ENCODE measurements at places on chromosomes 11 and 22.

- no peak for DNase-seq
Observed at GRCh38 chr11:39461066-39461465, 1998.4 kb downstream of the LRRC4C start.

GRCh38 chr11:86737737-86738136 lies 62.6 kb upstream of the PRSS23 start:
- no peak for DNase-seq

DNA sequence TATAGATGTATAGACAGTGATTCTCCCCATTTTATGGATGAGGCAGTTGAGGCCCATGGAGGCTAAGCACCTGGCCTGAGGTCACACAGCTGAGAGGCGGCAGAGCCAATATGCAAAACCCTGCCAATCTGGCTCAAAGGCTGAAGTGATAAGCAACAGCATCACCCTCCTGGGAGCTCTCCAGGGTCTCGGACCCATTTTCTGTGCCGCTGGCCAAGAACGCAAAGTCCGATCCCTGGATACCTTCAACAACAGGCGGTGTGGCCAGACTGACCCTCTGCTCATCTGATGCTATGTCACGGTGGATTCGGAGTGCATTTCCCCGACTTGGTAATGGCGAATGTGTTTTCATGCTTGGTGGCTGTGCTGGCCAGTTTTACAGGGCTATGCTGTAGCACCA lies 595.0 kb downstream of the TBC1D22A start:
- no peak for DNase-seq

GRCh38 chr11:126897430-126897829 lies 103.1 kb downstream of the KIRREL3 start:
- DNase-seq = no peak

DNA sequence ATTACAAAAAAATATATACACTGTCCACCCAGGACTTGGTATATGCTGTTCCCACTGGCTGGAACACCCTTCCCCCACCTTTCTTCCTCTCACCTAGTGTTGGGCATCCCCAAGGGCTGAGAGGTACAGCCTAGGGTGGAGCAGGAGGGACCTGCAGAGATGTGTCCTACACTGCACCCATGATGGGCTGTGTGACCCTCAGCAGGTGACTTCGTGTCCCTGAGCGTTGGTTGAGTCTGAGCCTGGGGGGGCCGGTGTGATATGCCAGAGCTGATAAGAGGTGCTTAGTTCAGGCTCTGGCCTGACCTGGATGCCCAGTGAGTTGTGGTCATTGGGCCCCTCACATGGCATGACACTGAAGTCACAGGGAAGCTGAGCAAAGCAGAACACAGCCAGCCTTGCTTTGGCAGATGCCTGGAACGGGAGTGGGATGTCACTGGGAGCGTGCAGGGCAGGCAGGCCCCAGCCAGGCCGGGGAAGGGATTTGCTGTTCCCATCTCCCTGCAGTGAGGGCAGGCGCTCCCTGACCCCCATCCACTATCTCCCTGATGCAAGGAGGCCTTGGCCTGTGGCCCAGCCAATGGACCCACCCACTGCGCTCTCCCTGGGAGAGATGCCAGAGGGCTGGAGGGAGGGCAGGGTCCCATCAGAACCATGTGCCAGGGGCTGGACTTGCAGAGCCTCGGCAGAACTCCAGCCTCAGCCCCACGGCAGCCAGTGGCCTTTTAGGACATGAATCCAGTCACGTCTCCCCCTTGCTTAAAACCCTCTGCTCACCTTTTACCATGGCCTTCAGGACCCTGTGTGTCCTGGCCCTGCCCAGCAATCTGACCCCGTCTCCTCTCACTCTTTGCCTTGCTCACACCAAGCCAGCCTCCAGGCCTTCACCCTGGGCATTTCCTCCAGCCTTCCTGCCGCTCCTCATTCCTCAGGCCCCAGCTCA lies 138.9 kb downstream of the MN1 start:
- no peak for DNase-seq

DNA sequence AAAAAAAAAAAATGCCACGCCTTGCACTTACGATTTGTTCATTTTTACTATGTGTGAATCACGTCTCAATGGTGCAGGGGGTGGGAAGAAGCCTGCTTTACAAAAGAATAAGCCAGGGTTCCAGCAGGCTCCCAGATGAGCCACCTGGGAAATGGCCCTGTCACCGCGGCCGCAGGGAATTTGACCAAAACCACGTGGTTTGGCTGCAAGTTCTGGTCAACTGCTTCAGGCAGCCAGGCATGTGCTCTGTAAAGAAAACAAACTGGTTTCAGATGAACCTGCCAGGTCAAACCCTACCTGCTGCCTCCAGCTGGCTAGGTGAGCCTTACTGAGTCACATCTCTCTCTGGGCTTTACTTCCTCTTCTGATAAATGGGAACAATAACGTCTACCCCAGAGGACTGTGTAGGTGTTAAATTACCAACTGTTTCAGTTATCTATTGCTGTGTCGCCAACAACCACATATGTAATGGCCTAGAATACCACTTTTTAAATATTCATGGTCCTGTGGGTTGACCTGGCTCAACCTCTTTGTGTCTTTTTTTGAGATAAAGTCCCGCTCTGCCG lies 30.5 kb upstream of the GCAT start:
- no peak for DNase-seq

DNA sequence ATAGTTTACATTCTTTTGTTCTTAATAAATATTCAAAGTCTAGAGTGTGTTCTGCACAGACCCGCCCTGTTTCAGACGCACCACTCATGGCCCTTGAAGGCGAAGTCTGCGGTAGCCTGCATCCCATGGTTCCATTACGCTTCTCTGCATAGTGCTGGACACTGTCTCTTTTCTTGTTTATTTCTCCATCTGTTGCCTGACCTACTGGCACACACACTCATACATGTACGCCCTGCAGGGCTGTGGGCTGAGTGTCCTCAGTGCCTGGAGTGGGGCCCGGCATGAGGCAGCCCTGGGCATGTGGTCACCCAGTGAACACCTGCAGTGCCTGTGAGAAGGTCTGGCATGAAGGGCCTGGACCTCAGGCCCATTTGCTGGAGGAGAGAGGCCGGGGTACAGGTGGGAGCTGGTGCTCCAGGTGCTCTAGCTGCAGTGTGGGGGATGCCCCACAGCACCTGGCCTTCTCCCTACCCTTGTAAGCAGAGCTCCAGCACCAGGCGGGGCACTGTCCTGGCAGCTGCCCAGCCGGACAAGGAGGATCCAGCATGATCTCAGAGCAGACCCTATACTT lies 404.1 kb downstream of the TBC1D22A start:
- no peak for DNase-seq

GRCh38 chr11:63099555-63099954 lies 44.5 kb downstream of the SLC22A24 start:
- DNase-seq = no peak

GRCh38 chr11:131478341-131478740 lies 107.9 kb downstream of the NTM start:
- DNase-seq = no peak

DNA sequence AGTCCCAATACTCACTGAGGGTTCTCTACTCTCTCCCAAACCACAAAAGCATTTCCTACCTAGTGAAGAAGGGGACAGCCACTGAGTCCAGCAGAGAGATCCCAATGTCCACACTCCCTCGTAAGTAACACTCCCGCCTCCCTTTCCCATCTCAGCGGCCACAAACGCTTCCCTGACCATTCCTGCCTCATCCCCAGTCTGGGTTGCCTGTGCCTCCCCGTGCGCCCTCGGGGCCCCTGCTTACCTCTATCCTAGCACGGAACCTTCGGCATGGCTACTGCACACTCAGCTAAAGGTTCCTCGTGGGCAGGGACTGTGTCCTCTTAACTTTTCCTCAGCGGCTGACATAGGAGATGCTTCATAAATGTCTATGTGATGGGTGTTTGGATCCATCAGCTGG lies 1.5 kb downstream of the UPK2 start:
- no peak for DNase-seq

DNA sequence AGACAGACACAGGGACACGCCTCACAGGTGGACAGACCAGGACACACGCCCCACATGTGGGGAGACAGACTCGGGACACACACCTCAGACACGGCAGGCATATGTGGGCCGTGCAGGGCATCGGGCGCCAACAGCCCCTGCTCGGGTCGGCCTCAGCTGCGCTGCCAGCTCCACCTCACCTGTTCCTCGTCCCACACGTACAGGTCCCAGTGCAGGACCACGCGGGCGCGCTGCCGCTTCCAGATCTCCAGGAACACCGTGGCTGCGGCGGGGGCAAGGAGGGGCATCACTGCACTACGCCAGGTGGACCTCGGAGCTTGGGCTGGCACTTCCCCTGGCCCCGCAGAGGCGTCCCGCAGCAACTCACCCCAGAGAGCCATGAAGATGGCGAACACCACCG lies 12.4 kb downstream of the ANO9 start:
- no peak for DNase-seq

- DNase-seq = no peak
Observed at GRCh38 chr11:24615451-24616160, 118.8 kb downstream of the LUZP2 start.

- DNase-seq = no peak
Observed at GRCh38 chr11:121589946-121590537, 137.3 kb upstream of the SORL1-AS1 start.

- DNase-seq = no peak
Observed at GRCh38 chr11:134915212-134915611, 503.2 kb upstream of the B3GAT1 start.

DNA sequence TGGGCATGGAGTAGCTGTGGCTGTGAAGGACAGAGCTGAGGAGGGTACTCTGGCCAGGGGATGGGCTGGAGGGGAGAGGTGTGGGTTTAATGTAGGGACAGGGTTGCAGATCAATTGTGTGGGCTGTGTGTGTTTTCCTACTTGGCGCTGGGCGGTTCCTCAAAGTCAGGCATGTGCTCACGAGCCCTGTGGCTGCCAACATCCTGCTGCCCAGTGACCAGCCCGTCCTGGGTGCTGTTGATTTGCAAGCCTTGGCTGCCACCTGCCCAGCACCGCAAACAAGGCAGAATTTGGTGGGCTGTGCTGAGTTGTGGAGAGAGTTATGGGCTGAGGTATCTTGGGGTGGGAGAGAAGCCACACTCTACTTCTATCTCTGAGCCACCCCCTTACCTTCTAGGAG lies 69.2 kb downstream of the SCN3B start:
- no peak for DNase-seq

DNA sequence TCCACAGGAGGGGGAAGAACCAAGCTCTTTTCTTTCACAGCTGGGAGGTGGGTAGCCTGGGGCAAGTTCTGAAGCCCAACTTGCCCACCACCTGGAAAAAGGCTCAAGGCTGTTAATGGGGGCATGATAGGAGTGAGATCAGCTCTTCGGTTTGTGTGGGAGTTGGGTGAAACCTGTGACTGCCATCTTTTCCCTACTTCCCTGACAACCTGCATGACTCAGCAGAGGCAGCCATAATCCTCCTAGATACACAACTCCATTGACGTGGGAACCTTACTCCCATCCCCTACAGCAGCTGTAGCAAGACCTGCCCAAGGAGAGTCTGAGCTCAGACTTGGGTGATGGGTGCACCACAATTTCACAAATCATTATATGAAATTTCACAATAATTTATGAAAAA lies 13.3 kb upstream of the OOSP4B start:
- no peak for DNase-seq

DNA sequence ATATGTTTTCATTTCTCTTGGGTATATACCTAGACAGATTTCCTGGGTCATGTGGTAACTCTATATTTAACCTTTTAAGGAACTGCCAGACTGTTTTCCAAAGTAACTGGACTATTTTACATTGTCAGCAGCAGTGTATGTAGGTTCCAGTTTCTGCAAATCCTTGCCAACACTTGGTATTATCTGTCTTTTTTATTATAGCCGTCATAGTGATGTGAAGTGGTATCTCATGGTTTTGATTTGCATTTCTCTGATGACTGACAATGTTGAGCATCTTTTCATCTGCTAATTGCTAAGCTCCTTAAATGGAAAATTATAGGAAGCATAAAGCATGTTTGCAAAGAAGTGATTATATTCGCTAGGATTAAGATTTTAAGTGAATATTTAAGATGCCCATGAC lies 13.9 kb downstream of the NNMT start:
- DNase-seq = no peak

GRCh38 chr11:64604458-64605243 lies 13.6 kb downstream of the SLC22A12 start:
- no peak for DNase-seq

DNA sequence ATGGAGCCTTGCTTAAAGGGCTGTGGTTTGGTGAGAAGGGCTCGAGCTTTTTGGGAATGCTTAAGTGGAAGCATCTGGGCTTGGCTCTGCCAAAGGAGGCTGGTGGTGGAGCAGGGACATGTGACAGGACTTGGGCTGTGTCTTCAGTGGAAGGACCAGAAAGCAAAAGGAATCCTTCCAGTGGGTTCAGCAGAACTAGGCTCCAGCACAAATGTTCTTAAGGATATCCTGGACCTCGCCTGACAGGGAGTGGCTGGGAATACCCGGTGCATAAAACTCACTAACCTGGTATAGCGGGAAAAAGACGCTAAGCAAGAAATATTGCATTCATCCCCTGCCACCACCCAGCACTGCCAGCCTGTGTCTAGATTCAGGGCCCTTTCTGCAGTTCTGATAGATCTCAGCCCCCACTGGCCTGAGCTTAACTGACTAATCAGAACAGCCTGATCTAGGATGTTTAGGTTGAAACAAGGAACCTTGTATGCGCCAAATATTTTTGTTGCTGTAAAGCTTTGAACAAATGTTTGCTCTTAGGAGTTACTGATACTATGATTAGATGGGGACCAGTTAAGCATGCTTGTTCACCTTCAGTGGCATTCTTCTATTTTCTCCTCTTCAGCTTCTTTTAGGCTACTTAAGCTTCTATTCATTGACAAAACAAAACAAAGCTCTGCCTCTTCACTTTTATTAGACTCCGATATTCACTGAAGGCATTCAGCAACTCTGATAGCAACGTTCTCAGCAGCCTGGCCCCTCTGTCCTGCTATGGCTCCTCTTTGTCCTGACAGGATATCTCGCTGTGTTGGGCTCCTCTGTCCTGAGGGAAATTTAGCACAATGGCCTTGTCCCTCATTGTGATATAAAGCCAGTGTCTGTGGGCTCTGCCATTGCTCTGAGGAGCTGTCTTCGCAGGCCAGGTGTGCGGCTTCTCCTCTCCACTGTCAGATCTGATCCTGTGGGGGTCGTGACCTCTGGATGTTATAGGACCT lies 25.0 kb downstream of the PPFIBP2 start:
- DNase-seq = no peak

- DNase-seq = no peak
Observed at GRCh38 chr11:77418155-77418970, 55.5 kb downstream of the PAK1 start.

DNA sequence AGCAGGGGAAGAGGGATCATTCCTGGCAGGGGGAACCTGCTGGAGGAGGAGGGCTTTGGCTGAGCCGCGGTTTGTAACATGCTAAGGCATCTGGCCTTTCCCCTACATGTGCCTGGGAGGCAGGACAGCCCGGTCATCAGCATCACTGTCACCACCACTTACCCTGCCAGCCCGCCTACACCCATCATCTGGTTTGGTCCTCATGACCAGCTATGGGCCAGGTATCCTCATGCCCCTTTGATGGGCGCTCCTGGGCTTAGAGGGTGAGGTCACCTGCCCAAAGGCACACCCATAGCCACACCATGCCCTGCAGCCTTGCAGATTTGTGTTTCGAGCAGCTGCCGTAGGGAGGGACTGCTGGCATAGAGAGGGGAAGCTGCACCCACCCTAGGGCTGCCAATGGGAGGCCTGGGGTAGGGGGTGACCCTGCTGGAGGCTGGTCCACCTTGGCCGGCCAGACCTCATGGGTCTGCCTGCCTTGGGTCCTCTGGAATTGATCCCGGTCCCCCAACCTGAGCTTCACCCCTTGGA lies 2.6 kb downstream of the MRGPRF start:
- DNase-seq = no peak

GRCh38 chr11:74754507-74755252 lies 6.0 kb downstream of the RNF169 start:
- DNase-seq = no peak

- DNase-seq = no peak
Observed at GRCh38 chr11:61140416-61140815, 20.8 kb downstream of the VPS37C start.

- DNase-seq = no peak
Observed at GRCh38 chr11:92460213-92460612, 235.6 kb downstream of the FAT3 start.

Measured in stimulated activated CD4-positive, alpha-beta T cell treated with anti-CD3 and anti-CD28 coated beads, TNF-alpha, amount 100 ng/mL, for 48 hours (primary cell).